ENCODE measurements at places on chromosomes 2 and 18.
A peak's percentile ranks its signal among the peaks of the same experiment; 100 is the strongest.

GRCh38 chr2:53476834-53477233 lies 290.8 kb upstream of the CHAC2 start:
- DNase-seq, result no peak

- no peak for DNase-seq
Measured at GRCh38 chr2:233131936-233132720, 72.0 kb downstream of the INPP5D start.

DNA sequence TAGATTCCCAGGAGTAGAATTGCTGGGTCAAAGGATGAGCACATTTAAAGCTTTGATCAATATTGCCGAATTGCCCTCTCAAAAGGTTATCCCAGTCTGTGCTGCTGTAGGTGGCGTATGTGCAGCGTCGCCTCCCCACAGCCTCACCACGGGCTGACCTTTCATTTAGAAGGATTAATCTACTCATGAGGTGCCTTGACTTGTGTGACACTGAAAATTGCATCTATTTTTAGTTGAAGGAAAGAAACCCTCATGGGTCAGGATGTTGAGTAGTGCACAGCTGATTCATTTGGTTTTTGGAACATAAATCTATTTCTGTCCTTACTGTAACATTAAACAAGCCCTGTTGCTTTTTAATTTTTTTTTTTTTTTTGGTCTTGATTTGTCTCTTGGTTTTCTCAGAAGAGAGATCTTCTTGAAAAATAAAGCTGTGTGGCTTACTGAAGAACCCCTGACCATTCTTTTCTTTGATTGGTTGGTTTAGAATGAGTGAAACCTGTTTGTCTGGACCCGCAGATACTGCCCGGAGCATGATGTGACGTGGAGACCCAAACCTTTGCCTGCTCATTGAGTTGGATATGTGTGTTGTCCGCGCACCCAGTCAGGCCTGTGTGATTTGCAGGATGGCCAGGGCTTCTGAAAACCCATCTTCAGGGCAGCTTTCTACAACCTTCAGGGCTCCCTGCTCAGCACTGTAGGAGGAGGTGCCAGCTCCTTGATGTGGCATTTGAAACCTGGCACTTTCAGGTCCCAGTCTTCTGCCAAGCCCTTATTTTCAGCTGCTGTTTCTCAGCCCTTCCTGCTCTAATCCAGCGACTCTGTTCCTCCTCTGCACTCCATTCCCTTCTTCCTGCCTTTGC lies 61.0 kb downstream of the LPIN1 start:
- no peak for DNase-seq

GRCh38 chr18:45920367-45920766 lies 46.8 kb downstream of the EPG5 start:
- peak; percentile 5 for DNase-seq

DNA sequence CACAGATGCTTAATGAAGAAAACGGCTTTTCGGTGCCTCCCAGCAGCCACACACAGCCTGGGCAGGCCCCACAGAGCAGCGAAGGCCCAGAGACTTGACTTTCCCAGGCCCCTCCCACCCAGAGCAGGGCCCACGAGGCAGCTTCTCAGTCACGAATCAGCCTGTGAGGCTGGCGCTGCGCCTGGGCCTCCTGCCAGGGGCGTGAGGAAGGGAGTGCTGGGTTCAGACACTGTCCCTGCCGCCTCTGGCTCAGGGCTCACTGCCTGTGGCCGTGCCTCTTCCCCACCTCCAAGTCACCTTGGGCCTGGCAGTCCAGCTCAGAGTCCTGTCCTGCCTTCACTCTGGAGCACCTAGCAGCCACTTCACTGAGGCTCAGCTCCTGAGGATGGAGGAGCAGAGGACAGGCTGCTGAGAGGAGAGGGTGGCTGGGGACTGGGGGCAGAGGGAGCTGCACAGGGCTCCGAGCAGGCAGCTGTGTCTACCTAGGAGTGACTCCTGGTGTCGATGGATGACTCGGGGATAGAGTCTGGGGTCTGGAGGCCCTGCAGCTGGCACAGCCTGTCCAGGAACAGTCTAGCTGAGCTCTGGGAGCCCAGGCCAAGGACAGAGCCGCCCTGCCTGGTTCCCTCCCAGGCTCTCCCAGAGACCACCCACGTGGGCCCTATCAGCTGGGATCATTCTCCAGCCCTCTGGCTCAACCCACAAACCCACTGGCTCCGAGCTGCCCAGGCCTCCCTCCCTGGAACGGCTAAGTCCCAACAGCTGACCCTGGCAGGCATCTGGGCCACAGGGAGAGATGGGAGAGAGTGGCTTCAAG lies 36.4 kb upstream of the FOSL2 start:
- DNase-seq, result peak; percentile 45

- no peak for DNase-seq
Measured at GRCh38 chr2:237453671-237454070, 33.4 kb upstream of the MLPH start.

DNA sequence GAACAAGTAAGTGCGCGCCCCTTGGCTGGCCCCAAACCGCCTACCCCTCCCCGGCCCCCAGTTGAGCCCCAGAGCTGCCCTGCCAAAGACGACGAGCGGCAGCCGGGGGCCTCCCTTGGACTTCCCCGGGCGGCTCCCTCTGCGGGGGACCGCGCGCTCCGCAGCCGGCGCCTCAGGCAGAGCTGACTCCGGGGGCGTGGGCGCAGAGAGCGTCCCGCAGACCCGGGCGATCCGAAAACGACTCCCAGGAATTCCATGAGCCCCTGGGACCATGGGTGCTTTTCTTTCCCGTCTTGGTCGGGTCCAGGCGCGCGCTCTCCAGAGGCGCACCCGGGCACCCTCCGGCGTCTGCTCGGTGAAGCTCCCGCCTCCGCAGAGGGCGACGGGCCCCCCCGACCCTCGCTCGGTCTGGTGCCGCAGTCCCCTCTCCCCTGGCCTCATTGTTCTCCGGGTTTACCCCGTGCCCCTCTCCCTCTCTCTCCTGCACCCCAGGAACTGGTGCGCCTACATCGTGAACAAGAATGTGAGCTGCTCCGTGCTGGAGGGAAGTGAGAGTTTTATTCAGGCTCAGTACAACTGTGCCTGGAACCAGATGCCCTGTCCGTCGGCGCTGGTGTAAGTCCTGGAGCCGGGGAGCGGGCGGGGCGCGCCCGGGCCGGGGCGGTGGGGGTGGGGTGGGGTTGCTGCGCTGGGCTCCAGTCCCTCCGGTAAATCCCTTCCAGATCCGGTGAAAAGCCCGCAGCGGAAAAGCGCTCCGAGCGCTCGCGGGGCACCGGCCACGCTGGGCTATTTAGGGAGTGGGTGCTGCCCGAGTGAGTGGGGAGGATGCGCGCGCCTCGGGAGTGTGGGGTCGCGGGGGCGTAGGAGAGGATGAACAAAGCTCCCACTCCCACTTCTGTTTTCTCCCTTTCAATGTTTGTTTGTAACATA lies 776 bp downstream of the EMILIN2 start:
- DNase-seq, result peak; percentile 67

- peak; percentile 64 for DNase-seq
Measured at GRCh38 chr2:15748736-15749323, 157.2 kb downstream of the DDX1 start.

GRCh38 chr2:60853531-60853930 lies 27.8 kb upstream of the REL start:
- no peak for DNase-seq

GRCh38 chr18:70452501-70452900 lies 163.7 kb downstream of the SOCS6 start:
- no peak for DNase-seq

GRCh38 chr2:229749779-229750178 lies 35.4 kb upstream of the DNER start:
- peak; percentile 21 for DNase-seq

DNA sequence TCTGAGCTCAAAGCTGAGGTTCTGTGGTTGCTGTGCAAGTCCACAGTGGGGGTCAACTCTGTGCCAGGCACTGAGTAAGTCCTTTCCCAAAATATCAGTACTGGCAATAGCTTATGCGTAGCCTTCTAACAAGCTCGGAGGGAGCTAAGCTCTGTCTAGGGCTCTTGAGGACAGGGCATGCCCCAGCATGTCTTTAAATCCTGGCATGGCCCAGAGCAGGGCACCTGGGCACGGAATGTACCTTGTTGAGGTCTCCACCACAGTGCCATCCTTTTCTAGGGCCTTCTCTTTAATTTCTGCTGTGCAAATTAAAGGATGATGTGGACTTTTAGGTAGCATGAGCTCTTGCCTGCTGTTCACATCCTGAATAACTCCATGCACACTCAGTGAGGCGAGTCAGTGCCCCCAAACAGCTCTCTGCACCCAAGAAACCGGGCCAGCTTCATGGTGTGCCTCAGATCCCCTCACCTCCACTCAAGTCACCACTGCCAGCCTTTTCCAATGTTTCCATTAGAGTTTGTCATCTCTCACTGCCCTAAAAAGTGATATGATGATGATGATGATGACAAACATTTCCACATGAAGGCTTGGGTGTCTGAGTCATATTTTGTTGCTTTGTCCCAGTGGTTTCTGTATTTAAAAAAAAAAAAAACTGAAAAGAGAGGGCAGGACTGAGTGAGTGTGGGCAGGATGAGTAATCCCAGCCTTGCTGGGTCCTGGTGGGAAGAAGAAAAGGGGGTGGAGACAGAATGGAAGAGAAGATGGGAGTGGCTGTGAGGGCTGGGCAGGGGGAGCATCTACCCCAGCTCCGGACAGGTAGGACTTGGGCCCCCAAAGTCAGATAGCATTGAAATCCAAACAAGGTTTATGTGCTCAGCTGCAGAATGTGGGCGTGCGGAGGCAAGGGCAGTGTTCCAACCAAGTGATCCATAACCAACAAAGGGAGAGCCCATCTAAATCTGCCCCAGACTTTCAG lies 78.9 kb downstream of the ZBTB7C start:
- no peak for DNase-seq
